ENCODE measurements at places on chromosomes 11 and 22.

DNA sequence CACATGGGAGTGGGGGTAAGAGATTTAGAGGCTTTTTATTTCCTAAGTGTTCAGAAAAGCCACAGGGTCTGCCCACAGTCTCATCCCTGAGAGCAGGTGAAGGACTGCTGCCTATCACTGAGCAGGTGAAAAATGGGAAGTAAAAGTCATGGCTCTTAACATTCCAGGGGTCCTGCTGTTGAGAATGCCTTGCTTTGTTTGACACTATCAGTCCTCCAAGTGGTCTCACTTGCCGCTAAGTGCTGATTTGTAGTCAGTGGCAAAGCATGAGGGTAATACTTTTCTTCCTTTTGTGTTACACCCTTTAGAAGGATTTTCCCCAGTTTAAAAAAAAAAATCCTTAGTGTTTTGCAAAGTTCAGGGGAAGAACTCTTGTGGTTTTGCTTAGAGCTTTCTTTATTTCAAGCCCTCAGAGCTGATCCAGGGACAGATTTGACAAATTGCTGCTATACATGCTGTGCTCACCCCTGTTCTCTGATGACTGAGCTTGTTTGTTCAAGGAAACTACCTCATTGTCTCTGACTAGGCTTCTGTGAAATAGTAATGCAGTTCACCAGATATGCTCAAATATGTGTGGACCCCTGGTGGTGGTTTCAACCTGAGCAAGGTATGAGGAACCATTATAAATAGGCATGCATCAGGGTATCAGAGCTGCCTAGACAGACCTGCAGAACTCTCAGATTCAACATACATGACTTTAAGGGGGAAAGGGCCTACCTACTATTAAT is 141.0 kb downstream of the ARHGAP42 start:
- DNase-seq, result no peak

GRCh38 chr22:35177811-35178210 is 79.5 kb upstream of the HMGXB4 start:
- DNase-seq, result no peak

DNA sequence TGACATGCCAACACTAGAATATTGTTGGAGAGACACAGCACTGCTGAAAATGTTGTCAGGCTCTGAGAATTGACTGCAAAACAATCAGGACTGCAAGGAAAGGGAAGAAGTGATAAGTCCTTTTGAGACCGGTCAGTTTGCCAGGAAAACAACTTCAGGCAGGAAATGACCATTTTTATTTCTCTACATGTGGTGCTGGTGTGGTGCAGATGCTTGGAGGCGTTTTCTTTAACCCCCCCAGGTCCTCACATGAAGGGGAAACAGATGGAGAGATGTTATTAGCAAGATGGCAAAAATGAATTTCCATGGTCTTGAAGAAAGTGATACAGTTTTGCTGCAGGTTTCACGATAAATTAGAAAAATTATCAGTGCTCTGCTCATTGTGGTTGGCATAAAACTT is 5.7 kb downstream of the AP2A2 start:
- no peak for DNase-seq

GRCh38 chr11:69956669-69957190 is 121.4 kb upstream of the ANO1 start:
- no peak for DNase-seq

DNA sequence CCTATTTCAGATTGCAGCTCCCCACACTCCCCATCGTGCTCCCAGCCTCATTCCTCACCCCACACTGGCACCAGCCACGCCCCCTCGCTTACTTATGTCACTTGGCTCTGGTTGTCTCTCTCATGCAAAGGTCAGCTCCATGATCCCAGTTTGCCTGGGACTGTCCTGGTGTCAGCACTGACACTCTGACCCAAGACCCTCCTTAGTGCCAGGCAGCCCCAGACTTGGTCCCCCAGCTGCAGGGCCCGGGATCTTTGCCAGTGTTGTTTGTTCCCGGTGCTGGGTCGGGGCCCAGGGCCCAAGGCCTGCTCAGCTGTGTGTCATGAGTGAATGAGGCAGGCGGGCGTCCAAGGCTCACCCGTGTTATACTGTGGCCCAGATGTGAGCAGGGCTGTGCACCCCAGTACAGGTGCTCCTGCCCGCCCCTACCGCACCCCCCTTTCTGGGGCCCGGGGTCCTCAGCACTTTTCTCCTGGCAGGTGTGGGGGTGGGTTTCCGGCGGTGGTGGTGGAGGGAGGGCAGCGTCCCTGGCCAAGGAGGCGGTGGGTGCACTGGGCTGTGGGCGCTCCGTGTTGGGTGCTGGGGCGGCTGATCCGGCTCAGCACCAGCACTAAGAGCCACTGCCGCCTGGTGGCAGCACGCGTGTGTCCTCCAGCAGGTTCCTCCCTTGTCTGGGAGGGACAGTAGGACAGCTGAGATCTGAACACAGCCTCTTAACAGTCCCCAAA is 19.5 kb downstream of the IL17REL start:
- DNase-seq, result peak; percentile 76

- no peak for DNase-seq
Observed at GRCh38 chr11:128777369-128778011, 83.6 kb downstream of the FLI1 start.

GRCh38 chr11:98895936-98896335 is 124.8 kb upstream of the CNTN5 start:
- DNase-seq, result no peak

- no peak for DNase-seq
Observed at GRCh38 chr11:124890683-124891372, 6.8 kb downstream of the ROBO4 start.

- DNase-seq, result no peak
Observed at GRCh38 chr11:80519596-80520506, 1079.0 kb upstream of the TENM4 start.

GRCh38 chr11:24885580-24886173 is 388.8 kb downstream of the LUZP2 start:
- no peak for DNase-seq

DNA sequence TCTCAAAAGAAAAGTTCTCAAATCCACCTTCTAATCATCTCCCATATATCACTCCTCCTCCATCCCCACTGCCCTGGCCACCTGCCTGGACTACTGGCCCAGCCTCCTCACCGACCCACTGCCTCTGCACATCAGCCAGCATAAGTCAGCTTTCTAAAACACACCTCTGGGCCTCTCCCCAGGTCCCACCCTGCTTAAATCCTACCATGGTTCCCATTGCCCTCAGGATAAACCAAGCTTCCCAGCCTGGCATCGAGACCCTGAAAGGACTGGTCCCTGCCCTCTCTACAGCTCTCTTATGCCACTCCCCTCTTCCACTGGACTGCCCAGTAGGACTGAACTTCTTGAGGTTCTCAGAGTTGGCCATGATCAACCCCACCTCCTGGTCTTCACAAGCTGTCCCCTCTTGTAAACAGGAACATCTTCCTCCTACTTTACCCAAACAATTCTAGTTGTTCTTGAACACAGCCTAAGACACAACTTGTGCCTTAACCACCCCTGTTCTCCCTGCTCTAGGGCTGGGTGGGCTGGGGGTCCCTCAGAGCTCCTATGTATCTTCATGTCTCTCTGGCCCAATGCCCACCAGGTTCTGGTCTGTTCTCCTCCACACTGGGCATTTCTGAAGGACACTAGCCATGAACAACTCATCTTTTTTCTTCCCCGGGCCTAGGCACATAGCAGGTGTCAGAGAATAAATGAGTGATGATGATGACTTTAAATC is 12.6 kb upstream of the P2RY6 start:
- no peak for DNase-seq

- no peak for DNase-seq
Observed at GRCh38 chr22:50220603-50221409, 20.0 kb downstream of the SELENOO start.

Data from activated naive CD8-positive, alpha-beta T cell treated with anti-CD3 and anti-CD28 coated beads, Interleukin-2, amount 50 U/mL, for 24 hours (primary cell).